Activated naive CD4-positive, alpha-beta T cell (primary cell): ENCODE measurements at places on chromosomes 4 and X.

GRCh38 chr4:5114950-5115349 lies 63.7 kb downstream of the STK32B start:
- no peak for DNase-seq

- no peak for DNase-seq
Measured at GRCh38 chr4:74023709-74024108, 14.8 kb downstream of the CXCL3 start.

DNA sequence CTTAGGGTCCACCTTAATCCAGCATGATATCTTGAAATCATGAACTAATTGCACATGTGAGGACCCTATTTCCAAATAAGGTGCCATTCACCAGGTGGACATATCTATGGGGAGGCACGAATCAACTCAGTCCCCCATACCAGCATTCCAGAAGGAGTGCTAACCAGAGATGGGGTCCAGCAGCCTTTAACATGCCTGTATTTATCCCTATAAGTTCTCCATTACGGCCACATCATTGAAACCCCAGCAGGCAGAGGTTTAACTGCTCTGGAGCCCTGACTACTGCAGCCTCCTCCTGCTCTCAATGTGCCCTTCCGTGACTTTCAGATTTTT lies 3.2 kb upstream of the ASMTL start:
- DNase-seq = no peak

GRCh38 chr4:72319601-72320021 lies 249.4 kb downstream of the ADAMTS3 start:
- DNase-seq = no peak

- no peak for DNase-seq
Measured at GRCh38 chr4:82948647-82949204, 48.2 kb downstream of the THAP9 start.

DNA sequence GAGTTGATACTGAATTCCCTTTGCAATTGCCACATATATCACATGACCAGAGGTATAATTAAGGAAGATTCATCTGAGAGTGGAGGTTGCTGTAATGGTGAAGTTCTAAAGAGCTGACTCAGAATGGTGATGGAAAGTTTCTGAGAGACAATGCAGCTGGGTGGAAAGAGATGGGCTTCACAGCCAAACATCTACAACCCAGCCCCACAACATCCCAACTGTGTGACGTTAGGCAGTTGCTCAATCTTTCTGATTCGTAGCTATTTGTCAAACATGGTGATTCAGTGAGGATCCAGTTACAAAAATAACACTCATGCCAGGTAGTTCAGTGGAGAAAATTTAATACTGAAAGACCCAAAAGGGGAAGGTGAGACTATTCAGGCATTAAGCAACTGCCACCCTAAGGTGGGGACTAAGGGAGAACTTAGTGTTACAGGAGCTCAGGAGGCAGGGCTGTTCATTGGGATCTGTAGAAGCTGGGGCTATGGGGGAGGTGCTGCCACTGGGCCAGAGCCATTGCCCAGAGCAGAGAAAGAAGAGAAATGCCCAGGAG lies 6.9 kb upstream of the AFF1 start:
- no peak for DNase-seq

DNA sequence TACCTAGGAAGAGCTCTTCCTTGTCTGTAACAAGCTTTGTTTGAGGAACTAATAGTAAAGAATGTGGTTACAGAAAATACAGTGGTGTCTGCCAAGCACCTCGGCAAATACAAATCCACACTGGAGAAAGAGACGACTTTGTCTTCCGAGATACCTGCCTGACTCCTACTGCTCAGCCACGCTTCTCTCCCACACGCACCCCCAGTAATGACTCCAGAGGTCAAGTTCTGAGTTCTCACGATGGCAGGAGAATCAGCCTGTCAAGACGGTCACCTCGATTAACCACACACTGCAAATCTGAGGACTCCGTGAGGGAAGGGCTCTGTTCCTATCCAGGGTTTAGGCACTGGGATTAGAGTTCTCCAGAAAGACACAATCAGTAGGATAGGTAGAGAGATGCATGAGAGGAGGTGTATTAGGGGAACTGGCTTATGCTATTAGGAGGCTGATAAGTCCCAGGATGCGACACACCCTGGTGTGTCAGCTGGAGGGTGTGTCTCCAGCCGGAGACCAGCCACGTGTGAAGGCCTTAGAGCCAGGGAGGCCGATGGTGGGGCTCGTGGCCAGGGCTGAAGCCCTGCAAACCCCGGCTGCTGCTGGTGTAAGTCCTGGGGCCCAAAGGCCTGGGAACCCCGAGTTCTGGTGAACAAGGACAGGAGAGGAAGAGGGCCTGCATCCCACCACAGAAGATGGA lies 8.4 kb upstream of the TRIML2 start:
- DNase-seq = no peak

DNA sequence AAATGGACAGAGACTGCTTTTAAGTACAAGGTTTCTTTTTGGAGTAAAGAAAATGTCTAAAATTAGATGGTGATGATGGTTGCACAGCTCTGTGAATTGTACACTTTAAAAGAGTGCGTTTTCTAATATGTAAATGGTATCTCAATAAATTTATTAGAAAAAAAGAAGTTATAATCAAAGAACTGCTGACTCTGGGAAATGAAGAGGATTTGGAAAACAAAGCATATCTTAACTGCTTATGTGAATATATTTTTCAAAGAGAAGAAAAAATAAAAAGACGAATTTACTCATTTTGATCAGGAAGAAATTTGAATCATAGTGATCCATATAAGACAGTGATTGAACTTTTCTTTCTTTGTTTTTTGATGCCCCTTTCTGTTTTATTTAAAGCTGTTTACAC lies 45.9 kb upstream of the FSTL5 start:
- no peak for DNase-seq

- no peak for DNase-seq
Measured at GRCh38 chrX:136303041-136303440, 2.3 kb downstream of the ADGRG4 start.

DNA sequence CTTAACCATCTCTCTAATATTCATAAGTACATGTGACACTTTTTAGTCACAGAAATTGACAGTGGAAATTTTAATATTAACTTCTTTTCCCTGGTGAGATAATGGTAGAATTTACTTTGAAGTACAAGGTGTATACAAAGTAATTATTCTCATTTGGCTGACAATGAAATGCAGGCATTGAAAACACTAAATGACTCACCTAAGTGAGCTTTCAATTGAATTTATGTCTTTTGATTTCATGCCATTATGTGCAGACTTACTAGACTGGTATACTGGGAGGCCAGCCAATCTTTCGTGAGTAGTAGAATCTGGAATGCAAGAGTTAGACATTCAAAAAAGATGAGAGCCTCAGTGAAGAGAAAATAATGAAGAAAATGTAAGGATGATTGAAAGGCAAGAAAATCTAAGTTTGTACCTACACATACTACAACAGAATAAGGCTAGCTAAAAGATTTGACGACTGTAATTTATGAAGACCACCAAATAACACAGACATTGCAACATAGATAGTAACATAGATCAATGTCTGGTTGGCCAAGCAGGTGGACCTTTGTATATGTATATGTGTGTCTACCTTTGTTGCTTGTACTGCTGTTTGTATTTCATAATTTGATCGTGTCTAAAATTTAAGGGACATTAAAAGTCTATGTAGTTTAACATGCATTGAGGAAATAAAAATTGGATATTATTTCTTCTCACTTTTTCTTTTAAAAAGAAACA lies 459.7 kb downstream of the IL15 start:
- DNase-seq = no peak

GRCh38 chr4:6972375-6972650 lies 62.7 kb downstream of the TBC1D14 start:
- no peak for DNase-seq

- no peak for DNase-seq
Measured at GRCh38 chrX:41857670-41858069, 65.7 kb downstream of the CASK start.

- DNase-seq = no peak
Measured at GRCh38 chrX:47030339-47030738, 47.9 kb upstream of the RGN start.

DNA sequence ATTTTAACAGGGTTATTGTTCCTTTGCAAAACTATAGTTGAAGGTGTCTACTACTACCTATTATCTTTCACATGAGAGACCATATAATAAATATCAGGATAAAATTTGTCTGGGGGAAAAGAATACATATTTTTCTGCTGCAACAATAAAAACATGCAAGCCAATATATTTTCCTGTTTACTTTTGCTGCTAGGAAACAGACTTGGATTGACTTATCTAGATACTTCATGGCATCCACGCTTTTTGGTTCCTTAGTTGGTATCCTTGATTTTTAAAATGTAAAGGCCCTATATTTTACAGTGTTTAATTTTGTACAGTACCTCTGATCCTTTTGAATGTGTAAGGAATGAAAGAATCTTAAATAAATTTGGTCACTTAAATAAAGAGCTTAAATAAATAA lies 150.6 kb downstream of the GPC3 start:
- no peak for DNase-seq

DNA sequence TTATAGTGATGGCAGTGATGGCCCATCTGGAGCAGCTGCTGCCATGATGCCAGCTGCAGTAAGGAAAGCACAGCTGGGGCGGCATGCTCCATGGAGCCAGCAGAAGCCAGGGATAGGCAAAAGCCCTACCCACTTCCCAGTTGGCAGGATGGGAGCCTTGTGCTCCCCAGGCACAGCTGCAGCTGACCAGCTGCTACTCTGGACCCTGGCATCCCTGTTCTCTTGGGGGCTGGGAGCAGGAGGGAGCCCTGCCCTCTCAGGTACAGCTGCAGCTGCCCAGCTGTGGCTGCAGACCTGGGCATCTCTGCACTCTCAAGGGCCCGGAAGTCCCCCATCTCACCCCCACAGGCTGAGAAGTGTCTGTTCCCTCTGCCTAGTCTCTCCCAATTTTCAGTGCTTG lies 531.9 kb downstream of the PCDH18 start:
- no peak for DNase-seq

- DNase-seq = no peak
Measured at GRCh38 chrX:68865926-68866325, 37.1 kb downstream of the EFNB1 start.

GRCh38 chr4:14091966-14092365 lies 464.4 kb upstream of the BOD1L1 start:
- no peak for DNase-seq

GRCh38 chrX:118506805-118507480 lies 11.3 kb downstream of the DOCK11 start:
- DNase-seq = no peak

DNA sequence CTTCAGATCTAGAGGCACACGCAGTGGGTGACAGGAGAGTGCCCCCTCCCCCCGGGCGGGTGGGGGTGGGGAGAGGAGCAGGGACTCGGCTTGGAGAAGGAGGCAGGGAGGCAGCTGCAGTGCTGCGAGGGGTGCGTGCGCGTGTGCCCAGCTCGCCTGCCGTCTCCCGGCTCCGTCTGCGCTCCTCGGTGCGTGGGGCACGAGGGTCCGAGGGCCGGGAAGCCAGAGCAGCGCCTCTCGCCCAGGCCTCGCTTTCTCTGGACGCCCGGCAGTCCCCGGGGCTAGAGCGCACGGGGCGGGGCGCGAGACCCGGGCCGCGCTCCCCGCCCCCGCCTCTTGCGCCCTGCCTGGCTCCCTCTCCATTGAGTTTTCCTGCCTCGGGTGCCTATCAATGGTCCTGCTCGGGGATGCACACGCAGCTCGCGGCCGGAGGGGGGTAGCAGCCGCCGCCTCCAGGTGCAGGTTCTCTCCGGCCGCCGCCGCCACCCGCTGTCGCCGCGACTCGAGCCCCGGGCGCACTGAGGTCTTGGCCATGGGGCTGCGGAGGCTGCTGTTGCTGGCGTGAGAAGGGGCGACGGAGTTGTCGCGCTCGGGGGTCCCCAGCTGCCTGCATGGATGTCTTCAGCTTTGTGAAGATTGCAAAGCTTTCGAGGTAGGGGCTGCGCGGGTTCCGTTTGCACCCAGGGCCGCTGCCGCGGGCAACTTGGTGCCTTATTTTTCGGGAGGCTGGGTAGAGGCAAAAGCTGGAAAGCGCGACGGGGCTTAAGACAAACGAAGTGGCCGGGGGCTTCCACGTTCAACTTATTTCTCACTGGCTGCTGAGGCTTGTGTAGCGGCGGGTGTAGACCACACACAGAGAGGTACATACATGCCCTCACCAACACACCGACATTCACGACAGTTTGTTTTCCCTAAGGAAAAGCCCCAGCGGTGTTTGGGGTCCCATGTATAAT lies at the start of gene FRMPD4:
FRMPD4 (plus strand) TSS at position 113 of the 953 bp plus-strand sequence; CDS start at position 612, 499 bp downstream.
- no peak for DNase-seq

- no peak for DNase-seq
Measured at GRCh38 chr4:9685692-9686091, 95.7 kb upstream of the DRD5 start.

- no peak for DNase-seq
Measured at GRCh38 chr4:143336781-143337599, at the start of gene GAB1. Gene GAB1 (plus strand): TSS chr4:143336876. CDS start chr4:143337189, 313 bp downstream.

- no peak for DNase-seq
Measured at GRCh38 chr4:52799813-52800212, 48.6 kb upstream of the ERVMER34-1 start.

DNA sequence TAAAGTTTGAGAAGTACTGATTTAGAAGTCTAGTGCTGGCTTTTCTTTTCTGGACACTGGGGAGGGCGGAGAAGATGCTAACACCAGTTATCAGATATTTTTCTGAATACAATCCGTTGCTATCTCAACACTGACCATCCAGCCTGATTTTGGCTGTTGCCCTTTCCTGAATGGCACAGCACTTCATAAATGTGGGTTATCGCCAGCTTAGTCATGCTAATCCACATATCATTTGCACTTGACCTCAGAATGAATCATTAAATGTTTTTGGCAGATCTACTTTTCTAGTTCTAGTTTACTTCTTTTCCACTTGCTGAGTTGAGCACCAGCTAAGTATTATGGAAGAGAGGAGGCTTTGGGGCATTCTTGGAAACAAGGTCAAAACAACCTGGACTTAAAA lies 60.8 kb upstream of the ESX1 start:
- no peak for DNase-seq
